ENCODE measurements at places on chromosomes 7 and 10.
A peak's percentile ranks its signal among the peaks of the same experiment; 100 is the strongest.

DNA sequence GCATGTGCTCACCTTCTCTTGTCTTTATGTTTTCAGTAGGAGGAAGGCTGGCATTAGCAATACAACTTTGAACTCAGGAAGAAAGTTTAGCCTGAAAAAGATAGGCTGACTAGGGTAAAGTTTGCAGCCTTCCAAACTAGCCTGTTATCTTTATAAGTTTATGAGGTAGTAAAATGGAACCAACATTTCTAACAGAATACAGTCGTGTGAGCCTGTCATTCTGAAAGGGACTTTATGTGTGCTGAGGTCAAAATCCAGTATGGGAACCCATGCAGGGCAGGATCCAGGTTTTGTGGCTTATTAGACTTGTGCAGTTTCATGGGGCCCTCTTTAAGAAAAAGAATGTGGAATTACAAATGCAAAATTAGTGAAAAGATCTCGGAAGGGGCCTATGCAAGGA lies 201.0 kb upstream of the PRPS1L1 start:
- no peak for DNase-seq

- DNase-seq = no peak
These were observed 58.8 kb downstream of the NOC3L start for GRCh38 chr10:94303929-94304328.

- no peak for DNase-seq
These were observed 67.7 kb downstream of the HK1 start for GRCh38 chr10:69345890-69346474.

DNA sequence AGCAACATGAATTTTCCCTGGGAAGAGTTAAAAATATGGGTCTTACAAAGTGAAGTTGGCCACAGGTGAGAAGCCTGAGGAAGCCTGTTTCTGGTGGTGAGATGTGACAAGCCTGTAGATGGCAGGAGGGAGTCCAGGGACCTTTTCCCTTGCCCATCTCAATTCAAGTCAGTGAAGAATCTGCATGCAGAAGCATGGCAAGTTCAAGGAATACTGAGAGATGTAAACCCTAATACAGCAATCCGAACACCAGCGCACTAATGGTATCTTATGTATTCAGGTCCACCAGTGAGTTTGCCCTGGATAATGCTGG lies 73.6 kb downstream of the RHOBTB1 start:
- DNase-seq = no peak

DNA sequence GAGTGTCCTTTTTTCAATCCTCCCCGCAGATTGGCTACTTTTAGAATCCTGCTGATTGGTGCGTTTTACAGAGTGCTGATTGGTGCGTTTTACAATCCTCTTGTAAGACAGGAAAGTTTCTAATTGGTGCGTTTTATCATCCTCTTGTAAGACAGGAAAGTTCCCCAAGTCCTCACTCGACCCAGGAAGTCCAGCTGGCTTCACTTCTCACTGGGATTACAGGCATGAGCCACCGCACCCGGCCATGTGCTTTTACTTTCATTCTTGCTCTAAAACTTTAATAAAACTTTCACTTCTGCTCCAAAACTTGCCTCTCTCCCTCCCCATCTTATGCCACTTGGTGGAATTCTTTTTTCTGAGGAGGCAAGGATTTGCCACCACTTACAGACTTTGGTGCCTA lies 17.0 kb upstream of the WAPL start:
- DNase-seq = no peak

GRCh38 chr10:9238041-9238440 lies 1183.6 kb downstream of the GATA3 start:
- no peak for DNase-seq

DNA sequence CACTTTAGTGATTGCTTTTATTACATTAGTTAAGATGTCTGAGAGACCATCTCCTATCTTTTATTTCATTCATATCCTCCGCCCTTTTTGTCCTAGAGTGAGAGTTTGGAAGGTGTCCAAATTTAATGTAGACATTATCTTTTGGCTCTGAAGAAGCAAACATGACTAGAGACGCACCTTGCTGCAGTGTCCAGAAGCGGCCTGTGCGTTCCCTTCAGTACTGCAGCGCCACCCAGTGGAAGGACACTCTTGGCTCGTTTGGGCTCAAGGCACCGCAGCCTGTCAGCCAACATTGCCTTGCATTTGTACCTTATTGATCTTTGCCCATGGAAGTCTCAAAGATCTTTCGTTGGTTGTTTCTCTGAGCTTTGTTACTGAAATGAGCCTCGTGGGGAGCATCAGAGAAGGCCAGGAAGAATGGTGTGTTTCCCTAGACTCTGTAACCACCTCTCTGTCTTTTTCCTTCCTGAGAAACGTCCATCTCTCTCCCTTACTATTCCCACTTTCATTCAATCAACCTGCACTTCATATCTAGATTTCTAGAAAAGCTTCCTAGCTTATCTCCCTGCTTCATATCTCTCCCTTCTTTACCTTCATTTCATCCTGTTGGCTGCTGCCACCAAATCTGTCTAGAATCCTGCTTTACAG lies 10.4 kb upstream of the CLCN1 start:
- DNase-seq = peak; percentile 71

DNA sequence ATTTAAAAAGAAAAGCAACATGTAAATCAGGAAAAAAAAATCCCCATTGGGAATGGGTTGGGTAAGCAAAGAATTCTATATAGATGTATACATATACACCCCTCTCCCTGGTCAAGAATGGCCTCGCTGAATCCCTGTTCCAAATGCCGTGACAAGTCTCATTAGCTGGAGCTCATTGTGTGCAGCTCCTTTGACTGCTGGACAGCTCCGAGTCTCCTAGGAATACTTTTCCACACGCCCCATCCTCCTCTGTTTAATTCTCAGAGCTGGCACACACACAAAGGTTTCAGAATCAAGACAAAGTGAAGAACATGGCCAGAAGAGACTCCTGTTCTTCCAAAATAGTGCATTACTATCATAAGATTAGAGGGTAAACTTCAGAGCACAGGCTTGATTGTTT lies 130.9 kb upstream of the MKLN1 start:
- DNase-seq = no peak

GRCh38 chr7:90298145-90299038 lies 22.7 kb downstream of the FAM237B start:
- DNase-seq = no peak

DNA sequence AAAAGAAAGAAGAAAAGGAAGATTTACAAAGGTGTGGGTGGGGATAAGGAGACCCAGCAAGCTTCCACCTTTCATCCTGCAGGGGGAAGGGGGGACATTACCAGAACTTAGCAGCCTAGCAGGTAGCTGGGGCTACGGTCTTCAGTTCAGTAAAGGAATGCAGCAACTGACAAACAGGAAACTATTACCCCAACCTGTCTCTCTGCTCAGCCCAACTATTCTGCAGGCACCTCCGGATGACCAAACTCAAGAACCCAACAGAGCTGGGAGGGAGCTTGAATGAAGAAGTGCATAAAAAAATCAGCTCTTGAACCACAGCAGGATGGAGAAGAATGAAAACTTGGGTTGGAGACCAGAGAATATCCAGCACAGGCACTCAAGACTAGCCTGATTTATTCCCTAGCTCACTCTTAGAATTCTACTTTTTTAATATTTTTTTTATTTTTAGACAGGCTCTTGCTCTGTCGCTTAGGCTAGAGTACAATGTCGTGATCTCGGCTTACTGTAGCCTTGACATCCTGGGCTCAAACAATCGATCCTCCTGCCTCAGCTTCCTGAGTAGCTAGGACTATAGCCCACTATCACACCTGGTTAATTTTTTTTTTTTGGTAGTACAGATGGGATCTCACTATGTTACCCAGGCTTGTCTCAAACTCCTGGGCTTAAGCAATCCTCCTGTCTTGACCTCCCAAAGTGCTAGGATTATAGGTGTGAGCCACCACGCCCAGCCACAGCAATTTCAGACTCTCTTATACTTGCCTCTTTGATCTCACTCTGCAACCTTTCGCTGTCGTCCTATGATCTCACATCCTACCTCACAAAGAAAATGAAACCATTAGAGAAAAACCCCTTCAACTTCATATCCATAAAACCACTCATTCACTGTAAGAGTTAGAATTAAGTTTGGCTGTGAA lies 18.5 kb upstream of the C10orf67 start:
- DNase-seq = no peak

DNA sequence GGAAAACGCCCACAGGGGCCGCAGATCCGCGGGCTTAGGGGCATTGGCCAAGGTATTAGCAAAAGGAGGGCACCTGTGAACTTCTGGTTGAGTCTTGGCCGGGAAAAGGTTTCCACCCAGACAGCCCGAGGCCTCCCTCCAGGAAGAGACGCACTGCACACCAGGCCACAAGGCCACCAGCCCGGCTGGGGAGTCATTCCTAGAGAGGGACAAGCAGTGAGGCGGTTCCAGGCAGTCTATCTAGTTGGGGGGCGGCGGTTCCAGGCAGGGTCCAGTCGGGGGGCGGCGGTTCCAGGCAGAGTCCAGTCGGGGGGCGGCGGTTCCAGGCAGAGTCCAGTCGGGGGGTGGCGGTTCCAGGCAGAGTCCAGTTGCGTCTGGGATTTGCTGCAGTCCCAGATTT lies 518.5 kb downstream of the GLRX3 start:
- no peak for DNase-seq

GRCh38 chr7:28083164-28083997 lies 97.2 kb downstream of the JAZF1 start:
- DNase-seq = no peak

DNA sequence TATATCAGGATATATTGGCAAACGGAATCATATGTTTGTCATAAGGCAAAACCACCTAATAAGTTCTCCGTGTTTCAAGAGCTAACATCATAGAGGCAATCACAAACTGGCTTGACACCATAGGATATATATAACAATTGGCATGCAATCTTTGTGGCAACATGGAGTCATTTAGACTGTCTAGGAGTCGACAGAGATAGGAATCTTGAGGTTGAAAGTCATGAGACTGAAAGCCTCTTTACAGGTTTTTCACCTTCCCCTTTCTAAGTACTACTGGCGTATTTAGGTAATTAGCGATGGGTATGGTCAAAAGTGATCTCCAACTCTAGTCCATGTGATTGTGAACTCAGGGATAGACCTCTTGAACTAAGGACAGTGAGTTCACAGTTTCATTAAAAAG lies 63.7 kb downstream of the THSD7A start:
- DNase-seq = no peak

DNA sequence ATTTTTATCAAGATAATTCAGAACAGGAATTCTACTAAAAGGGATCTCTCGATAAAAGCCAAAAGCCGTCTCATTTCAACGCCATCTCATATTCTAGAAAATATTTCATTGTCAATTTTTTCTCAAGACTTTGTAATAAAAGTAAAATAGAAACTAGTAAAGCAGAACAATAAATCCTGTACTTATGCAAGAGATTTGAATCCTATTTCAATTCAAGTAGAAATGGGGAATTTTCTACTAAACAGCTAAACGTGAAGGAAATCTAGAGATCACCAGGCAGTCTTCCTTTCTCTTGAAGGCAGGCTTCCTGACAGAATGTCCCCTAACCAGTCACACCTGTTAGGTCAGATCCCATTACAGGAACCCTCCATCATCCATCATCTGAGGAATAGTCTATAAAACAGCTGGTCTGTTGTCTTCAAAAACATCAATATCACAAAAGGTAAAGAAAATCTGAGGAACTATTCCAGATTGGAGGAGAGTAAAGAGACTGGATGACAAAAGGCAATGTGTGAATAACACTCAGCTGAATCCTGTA lies 23.7 kb downstream of the USP6NL start:
- no peak for DNase-seq

- DNase-seq = no peak
These were observed 213.9 kb downstream of the MAD1L1 start for GRCh38 chr7:2018569-2019460.

DNA sequence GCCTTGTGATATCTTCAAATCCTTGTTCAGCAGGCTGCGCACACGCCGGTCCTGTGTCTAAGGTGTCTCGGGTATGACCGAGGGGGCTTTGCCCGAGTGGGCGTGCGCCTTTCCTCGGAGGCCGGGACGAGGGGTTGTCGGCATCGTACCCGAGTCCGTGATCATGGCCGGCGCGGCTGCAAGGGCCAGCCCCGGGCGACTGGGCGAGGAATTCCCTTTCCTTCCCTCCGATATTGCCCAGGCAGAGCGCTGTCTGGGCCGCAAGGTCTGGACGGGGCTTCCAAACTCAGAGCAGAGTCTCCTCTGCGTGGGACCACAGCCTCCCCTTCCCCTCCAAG lies 59.7 kb downstream of the ZNF467 start:
- DNase-seq = no peak

DNA sequence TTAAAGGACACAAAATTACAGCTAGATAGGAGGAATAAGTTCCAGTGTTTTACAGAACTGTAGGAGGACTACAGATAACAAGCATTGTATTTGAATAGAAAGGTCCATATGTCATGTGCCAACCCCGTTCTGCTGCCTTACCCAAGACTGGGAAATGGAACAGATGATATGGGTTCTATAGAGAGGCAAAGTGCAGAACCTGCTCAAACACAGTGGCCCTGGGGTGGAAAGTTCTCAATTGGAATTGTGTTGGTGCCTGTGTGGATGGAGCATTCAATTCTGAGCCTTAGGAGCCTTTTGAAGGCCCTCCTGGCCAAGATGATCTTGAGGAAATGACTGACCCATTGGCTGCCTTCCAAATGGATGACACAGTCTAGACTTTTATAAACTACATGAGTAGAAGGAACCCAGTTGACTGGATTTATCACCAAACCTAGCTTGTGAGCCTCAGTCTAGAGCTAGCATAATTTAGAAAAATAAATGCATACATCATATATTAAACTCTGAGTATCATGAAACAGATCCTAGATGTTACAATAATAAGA lies 4.1 kb upstream of the PRSS1 start:
- DNase-seq = no peak

- no peak for DNase-seq
These were observed 181.5 kb downstream of the CFTR start for GRCh38 chr7:117661328-117661727.

DNA sequence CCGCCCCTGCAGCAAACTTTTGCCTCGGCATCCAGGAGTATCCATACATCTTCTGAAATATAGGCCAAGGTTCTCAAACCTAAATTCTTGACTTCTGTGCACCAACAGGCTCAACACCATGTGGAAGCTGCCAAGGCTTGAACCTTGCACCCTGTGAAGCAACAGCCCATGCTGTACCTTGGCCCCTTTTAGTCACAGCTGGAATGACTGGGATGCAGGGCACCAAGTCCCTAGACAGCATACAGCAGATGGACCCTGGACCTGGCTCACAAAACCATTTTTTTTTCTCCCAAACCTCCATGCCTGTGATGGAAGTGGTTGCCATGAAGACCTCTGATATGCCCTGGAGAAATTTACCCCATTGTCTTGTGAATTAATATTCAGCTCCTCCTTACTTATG lies 233.8 kb upstream of the KCND2 start:
- no peak for DNase-seq

DNA sequence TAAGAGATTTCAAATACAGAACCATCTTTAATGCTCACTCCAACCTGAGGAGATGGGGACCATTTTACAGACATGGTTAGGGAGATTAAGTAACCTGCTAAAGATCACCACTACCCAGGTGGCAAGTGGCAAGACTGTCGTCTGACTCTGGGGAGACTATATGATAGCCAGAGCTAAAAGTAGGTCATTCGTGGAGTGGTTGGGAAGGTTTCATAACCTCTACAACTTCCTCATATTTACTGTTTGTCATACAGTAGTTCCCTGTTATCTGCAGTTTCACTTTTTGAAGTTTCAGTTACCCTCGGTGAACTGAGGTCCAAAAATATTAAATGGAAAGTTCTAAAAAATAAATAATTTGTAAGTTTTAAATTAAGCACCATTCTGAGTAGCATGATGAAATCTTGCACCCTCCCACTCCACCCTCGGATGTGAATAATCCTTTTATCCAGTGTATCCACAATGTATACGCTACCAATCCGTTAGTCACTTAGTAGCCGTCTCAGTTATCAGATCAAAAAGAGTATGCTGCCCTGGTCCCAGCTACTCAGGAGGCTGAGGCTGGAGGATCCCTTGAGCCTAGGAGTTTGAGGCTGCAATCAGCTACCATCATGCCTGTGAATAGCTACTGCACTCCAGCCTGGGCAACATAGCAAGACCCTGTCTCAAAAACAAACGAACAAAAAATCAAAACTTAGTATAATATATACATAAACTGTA lies 14.9 kb upstream of the LGI1 start:
- DNase-seq = no peak

Data from WERI-Rb-1 (cell line).